Left kidney (tissue), 8 donors: ENCODE measurements at places on chromosomes 7 and 10. TPM values are rescaled to one million over a fixed set of nuclear protein-coding genes. Genes with fewer than 3 reads are reported as not detected.

DNA sequence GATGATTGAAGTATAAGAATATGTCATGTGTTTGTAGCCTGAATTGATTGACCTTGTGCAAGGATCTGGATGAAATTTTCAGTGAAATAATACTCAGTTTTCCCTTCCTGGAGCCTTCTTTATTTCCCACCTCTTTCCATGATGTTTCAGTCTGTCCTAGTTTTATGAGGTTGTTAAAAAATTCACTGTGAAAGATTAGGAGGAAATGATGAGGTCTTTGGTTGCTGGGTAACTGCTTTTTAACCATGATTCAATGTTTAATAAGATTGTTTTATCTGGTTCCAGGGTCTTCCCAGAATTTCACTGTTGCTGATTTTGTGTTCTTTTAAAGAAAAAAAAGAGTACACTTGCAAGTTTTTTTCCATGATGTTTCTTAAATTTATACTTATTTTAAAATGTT, 221.5 kb downstream of the MBL2 start:
- no peak for DNase-seq

DNA sequence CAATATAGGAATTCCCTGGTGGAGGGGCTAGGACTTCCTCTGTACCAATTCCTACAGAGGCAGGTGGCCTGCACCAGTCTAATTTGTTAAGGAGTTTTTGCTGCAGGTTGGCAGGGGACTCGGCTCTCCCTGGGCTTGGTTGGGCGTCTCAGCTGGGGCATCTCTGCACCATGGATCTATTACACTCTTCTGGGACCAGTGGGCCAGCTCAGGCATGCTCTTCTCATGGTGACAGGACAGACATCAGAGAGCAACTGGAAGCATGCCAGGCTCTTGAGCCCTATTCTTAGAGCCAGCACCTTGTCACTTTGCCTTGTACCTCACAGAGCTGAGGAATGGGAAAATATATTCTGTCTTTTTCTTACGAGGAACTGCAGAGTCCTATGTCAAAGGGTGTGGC, 74.6 kb downstream of the SH2D4B start:
- DNase-seq, result no peak

The TFR2 gene
- 0.93 TPM for polyA plus RNA-seq

GRCh38 chr7:43394441-43395130, 188.3 kb upstream of the STK17A start:
- DNase-seq, result no peak

- DNase-seq, result no peak
Measured at GRCh38 chr10:96656839-96657238, 63.5 kb downstream of the PIK3AP1 start.

- DNase-seq, result no peak
Measured at GRCh38 chr10:115052226-115052625, 40.9 kb upstream of the ATRNL1 start.

DNA sequence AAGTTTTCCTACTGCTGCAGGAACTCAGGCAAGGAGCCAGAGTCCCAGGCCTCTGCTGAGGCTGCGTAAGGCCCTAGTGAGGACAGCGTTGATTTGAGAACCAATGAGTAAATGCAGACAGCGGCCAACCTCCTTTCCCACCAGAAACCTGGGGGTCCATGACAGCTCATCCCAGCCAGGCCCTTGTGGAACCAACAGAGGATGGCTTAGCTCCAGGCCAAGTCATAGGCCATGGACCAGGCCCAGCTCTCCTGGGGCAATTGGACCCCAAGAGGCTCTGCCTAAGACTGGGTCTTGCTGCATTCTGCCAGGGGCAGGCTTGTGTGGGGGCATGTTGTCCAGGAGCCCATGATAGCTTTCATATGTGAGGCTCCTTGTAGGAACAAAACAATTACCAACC, 65.4 kb upstream of the PPP1R3C start:
- DNase-seq, result no peak

DNA sequence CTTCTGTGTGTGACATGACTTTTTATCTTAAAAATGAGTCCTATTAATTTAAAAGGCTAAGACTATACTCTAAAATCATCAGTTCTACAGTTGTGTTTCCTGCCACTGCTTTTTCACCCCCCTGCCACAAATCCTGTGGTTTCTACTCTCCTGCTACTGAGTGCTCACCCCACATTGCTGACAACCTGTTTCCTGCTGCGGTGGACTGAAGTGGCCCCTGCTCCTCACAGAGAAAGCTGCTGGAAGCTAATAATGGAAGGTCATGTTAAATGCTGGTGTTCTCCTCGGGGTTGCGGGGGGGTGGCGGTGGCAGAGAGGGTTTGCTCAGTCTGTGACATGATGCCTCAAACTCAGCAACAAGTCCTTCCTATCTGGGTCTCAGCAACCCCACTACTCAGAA, 113.2 kb upstream of the INHBA start:
- no peak for DNase-seq

- DNase-seq, result peak; percentile 60
Measured at GRCh38 chr7:100894860-100895700, 608 bp downstream of the ACHE start.

DNA sequence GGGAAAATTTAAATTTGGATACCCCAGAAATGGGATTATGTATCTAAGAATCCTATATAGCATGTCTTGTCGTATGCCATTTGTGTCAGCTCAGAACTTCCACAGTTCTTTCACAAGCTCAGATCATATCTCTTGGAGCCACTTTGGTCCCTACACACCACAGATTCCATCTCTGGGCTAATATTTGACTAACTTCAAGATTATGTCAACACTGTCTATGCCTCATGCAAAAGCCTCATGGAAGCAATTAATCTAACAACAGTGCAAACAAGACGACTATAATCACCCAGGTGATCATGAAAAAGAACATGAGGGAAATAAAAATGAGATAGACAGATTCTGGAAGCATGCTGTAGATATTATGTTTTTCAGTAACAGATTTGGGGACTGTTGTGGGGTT, 189.1 kb downstream of the LRRTM3 start:
- no peak for DNase-seq

DNA sequence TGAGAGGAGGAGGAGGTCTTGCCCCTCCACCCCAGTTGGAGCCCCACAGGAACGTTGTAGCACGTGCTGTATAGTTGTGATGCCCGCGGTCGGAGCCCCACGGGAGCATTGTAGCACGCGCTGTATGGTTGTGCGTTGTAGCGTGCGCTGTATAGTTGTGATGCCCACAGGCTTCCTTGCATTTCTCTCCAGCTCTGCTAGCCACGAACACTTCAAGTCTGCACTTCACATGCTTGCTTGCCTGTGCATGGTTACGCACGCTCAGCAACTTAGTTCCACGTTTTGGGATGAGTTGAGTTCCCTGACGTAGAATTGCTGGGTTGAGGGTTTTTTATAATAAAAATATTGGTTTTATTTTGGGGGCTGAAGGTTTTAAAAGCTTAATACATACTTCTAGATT, 41.6 kb downstream of the DNAJB6 start:
- DNase-seq, result no peak

DNA sequence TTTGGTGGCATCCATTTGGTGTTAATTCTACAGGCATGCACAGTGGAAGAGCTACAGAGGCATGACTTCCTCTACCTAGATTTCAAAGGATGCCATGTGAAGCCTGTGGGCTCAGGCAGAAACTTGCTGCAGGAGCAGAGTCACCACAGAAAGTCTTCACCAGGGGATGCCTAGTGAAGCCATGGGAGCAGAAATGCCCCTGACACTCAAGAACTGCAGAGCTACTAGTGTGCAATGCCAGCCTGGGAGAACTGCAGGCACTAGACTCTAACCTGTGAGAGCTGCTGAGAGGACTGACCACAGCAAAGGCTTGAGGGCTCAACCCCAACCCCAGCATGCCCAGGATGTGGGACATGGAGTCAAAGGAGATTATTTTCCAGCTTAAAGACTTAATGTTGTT, 3.9 kb downstream of the OR9A2 start:
- no peak for DNase-seq

DNA sequence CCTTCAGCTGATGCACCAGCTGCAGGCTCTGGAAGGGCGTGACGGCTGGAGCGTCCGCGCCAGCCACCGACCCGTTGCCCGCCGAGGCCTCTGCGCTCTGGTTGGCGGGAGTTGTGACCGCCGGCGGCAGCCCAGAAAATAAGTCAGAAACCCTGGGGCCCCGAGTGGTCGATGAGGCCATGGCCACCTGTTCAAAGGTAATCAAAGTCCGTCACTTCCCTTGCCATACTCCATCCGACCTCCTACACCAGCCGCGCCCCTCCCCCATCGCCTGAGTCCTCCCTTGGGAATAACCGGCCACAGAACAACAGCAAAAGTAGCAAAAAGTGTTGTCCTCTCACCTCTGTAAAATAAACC, 406 bp downstream of the PRLHR start:
- no peak for DNase-seq

DNA sequence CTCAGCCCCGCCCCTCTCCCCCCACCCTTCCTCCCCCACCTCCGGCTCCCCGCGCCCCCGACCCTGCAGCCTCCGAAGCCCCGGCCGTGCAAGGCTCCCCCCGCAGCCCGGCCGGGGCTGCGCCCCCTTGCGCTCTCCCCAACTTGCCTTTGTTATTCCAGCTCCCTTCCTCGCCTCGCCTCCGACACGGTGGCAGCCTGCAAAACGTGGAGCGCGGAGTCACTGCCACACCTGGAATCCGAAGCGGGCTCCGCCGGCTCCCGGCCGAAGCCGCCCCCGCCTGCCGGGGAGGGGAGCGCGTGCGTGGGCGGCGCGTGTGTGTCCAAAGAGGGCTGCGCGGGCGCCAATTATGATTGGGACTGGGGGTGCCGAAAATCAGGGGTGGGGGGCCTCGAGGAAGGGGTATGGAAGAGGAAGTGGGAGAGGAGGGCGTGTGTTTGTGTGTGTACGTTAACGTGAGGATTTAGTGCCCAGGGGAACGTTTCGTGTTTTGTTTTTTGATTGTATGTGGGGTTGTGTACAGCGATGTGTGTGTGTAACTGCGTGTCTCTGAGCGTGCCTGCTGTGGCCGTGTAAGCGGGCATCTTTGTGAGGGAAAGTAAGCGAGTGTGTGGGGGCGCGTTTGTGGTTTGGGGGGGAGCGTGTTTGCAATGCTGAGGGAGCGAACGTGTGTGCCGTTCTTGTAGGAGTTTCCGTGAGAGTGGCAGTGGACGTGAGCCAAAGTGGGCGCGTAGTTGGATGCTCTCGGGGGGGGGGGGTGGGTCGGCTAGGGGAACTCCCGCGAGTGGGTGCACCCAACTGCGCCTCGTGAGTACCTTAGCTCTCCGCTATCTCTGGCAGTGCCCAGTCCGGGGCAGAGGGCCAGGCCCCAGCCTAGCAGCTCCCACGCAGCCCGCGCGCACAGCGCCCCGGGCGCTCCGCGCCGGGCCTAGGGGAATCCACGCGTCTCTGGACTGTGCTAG, 1.2 kb upstream of the ZMIZ1 start:
- DNase-seq, result peak; percentile 95

The TMEM140 gene
- polyA plus RNA-seq, result 25.9 TPM

GRCh38 chr10:63286340-63286739, 153.2 kb downstream of the NRBF2 start:
- DNase-seq, result no peak

GRCh38 chr7:155962191-155962967, 150.1 kb upstream of the SHH start:
- no peak for DNase-seq

DNA sequence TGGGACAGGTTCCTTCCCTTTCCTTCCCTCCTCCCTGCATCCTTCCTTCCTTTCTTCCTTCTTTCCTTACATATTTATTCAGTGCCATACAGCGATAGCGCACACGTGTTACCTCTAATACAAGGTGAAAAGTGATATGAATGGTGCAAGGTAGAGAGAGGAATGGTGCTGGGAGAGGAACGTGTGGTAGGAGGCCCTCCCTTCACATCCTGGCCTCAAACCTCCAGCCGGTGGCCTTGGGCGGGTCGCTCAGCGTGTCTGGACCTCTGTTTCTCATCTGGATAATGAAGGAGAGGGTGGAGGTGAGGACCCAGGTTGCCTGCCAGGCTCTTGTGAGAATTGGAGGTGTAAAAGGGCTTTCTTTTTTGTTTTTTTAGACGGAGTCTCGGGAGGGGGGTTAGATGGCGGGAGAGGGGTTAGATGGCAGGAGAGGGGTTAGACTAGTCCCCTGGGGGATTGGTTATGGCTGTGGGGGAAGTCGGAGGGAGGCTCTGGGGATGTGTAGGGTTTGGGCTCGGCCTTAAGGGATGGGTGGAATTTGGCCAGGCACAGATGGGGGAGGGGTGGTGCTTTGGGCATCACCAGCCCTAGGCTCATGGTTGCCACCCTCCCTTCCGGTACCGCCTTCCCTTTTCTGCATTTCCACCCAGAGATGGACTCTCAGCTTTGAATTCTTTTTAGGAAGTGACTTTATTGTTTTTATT, 14.9 kb downstream of the CHST3 start:
- DNase-seq, result no peak

GRCh38 chr10:88987243-88987725, 3.3 kb upstream of the FAS start:
- no peak for DNase-seq

DNA sequence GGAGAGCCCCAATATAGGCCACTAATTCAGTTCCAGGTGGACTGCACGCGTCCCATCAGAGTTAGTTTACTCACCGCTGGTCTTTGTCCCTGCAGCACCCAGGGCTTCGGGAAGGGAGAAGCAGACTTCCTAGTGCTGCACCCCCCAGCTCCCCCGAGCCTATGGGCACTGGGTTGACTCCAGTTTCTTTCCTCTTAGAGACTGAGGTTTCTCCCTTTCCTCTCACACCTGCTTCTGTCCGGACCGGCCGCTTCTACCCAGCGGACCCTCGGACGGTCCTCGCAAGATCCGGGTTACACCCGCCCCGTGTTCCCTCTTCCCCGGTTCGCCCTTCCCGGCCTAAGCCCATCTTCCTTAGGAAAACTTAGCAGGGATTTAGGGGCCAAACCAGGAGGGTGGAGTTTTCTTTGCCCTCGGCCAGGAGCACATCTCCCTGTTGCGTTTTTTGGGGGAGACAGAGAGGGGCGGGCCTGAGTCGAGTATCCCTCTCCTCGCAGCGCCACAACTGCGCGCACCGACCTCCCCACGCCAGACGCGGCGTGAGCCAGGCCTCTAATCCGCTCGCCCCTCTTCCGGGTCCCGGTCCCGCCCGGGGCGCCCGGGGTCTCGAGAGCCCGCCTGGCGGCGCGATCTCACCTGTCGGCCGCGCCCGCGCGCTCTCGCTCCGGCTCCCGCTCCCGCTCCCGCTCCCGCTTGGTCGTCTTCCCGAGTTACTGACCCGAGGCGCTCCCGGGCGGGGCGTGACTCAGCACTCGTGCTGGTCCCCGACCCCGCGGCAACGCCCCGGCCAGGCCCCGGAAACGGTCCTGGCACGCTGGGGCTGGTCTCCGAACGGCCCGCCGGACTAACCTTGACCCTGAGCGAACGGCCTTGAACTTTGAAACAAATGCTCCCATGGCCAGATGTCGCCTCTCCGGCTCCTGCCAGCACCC, at the start of gene AIFM2:
TSS of gene AIFM2 (minus strand) at position 728 of the 932 bp plus-strand sequence. CDS start 8,741 bp downstream, outside the sequence.
- peak; percentile 67 for DNase-seq

DNA sequence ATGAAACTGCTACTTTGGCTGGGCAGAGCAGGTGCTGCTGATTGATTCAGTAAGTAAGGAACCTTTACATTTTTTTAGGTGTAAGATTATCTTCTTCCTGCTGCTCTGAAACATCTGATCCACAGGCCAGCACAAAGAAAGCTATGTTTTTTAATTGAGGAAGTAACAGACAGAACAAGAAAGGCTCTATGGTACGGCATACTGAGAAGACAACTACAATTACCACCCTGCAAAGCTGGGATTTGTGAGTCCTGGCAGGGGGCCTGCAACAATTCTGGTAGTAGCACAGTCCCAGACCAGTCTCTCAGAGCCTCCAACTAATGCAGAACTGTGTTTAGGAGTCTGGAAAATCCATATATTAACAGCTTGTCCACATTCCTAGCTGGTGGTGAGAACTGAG, 103.0 kb upstream of the LRRTM3 start:
- DNase-seq, result no peak
